ENCODE measurements at places on chromosomes 3 and 15.

DNA sequence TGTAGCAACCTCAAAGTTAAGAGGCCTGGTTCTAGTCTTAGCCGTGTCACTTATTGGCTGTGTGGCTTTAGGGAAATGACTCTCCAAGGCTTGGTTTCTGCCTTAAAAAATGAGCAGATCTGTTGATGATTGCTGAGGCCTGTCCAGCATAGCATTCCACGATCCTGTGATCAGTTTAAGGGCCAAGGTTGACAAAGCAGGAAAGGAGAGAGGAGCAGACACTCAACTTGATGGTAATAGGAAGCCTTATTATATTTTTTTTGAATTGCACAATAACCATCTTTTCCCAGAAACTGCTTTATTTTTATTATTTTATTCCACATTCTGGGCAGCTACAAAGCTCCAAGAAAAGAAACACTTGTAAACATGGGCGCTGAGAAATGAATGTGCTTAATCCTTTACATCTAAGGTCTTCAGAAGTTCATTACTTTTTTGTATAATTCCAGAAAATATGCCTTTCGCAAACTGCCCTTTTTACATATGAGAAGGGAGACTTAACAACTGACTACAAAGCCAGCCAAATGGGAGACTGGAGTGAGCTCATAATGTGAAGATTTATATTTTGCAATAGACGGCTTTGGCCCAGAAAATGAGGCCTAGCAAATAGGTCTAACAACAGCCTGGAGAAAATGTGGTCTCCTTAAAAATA is 241.0 kb downstream of the ATP8B4 start:
- no peaks in the 10 kb centered on the region for H3K4me1 ChIP-seq
- no peaks in the 10 kb centered on the region for H3K27me3 ChIP-seq
- H3K4me3 ChIP-seq = no peak overlapping the region
- no peak overlapping the region for H3K27ac ChIP-seq
- DNase-seq = no peak

DNA sequence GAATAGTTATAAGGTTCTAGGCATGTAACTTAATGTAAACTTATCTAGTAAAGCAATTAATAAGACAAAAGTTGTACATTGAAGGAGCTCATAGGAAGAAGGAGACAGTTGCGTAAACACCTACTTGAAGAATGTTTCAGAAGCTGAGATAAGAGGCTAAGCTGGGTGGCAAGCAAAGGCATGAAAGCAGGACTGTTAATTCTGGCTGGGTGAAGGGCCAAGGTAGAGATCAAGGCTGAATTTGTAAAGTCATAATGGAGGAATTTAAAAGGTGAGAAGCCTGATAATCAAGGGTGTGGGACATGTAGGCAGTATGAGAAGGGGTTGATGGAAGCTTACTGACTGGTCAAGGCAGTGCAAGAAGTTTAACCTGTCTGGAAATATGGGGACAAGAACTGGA is 80.4 kb upstream of the TGFBR2 start:
- peaks cover 7% of the 10 kb centered on the region for H3K4me1 ChIP-seq
- no peaks in the 10 kb centered on the region for H3K27me3 ChIP-seq
- H3K36me3 ChIP-seq = no peaks in the 10 kb centered on the region

DNA sequence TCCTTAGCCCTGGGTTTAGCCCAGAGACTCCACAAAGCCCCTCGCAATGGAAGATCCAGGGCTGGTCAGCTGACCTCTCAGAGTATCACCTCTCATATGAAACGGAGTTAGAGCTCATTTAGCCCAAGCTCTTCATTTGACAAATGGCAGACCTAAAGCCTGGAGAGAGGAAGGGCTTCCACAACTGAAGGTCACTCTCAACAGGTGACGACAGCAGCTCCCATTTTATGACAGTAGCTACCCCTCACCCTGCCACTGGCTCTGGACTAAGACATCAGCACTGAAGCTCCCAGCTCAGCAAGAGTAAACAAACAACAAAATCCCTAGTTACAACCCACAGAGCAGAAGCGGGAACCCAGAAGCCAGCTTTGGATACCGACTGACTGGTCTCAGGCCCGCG is 33.7 kb downstream of the TLE3 start:
- peaks cover 41% of the 10 kb centered on the region for H3K36me3 ChIP-seq
- no peak overlapping the region for H3K27ac ChIP-seq
- H3K27me3 ChIP-seq = no peaks in the 10 kb centered on the region

DNA sequence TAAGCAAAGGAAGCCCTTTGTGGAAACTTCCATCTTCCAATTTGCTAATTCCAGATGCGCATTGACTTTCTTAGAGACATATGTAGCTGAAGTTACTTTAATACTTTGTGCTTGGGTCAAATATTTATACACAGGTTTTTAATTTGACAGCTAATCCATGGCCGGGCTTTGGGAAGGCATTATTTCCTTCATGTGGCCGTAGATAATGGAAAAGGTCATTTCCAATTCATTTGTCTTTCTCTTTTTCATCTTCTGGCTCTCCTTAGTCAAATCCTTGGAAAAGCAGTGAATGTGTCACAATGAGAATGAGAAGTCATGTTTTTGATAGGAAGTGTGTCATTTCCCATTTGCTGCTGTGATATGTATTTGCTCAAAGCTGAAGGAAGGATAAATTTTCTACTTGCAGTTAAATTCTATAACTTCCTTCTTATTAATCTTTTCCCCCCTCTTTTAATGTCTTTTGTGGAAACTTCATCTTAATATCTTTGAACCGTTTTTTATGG is 323.3 kb downstream of the CLSTN2 start:
- H3K27ac ChIP-seq = no peak overlapping the region
- no peaks in the 10 kb centered on the region for H3K4me1 ChIP-seq
- no peaks in the 10 kb centered on the region for H3K36me3 ChIP-seq
- no peak overlapping the region for H3K4me3 ChIP-seq
- peaks cover 2% of the 10 kb centered on the region for H3K27me3 ChIP-seq

DNA sequence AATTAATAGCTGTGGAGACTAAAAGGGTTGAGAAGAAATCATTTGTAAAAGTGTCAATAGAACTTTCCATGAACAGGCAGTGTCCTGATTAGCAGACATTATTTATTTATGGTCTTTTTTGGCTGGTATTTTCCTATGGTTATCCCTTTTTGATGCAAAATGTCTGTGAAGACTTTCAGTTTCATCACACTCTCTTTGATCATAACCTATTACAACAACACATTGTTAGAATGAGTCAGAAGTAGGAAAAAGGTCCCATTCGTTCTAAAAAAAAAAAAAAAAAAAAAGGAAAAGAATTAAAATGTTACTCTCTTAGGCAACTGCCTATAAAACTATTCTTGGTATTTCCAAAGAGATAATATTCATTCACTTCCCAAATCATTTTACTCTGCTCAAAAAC is 62.1 kb downstream of the SLC49A4 start:
- H3K4me3 ChIP-seq = no peak overlapping the region
- no peak for DNase-seq
- H3K27me3 ChIP-seq = no peaks in the 10 kb centered on the region
- H3K36me3 ChIP-seq = peaks cover 7% of the 10 kb centered on the region
- H3K27ac ChIP-seq = no peak overlapping the region
- no peaks in the 10 kb centered on the region for H3K4me1 ChIP-seq

DNA sequence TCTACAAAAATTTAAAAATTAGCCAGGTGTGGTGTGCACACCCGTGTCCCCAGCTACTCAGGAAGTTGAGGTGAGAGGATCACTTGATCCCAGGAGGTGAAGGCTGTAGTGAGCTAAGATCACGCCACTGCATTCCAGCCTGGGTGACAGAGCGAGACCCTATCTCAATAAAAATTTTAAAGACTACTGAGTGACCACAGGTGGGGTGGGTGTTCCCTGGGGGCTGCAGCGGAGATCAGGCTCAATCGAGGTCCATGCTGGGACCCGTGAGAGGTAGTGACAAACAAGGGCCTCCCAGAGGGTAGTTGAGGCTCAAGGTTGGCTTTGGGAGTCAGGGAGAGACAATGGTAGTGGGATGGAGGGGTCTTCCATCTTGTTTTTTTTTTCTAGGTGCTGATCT is 38.9 kb upstream of the LIMD1 start:
- no peak for DNase-seq
- no peaks in the 10 kb centered on the region for H3K36me3 ChIP-seq
- H3K4me3 ChIP-seq = no peak overlapping the region
- H3K27me3 ChIP-seq = no peaks in the 10 kb centered on the region
- no peak overlapping the region for H3K27ac ChIP-seq

DNA sequence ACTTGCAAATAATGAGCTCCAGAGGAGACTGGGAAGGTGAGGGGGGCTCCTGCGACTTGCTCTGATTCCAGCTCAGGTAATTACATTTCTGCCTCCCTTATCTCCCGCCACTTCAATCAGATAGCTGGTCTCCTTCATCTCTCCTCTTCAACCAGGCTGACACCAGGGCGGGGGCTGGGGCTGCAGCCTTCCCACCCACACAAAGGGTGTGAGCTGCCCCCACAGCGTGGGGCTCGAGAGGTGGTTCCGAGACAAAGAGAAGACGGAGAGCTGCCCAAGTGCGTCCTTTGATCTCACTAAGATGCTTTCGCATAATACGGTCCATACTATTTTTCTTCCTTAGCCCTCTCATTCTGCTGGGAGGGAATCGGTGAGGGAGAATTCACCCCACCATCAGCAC is 139.7 kb downstream of the NSMCE3 start:
- DNase-seq = no peak
- no peak overlapping the region for H3K4me3 ChIP-seq
- H3K27me3 ChIP-seq = peaks cover 5% of the 10 kb centered on the region
- no peaks in the 10 kb centered on the region for H3K36me3 ChIP-seq
- H3K27ac ChIP-seq = no peak overlapping the region
- H3K4me1 ChIP-seq = no peaks in the 10 kb centered on the region

DNA sequence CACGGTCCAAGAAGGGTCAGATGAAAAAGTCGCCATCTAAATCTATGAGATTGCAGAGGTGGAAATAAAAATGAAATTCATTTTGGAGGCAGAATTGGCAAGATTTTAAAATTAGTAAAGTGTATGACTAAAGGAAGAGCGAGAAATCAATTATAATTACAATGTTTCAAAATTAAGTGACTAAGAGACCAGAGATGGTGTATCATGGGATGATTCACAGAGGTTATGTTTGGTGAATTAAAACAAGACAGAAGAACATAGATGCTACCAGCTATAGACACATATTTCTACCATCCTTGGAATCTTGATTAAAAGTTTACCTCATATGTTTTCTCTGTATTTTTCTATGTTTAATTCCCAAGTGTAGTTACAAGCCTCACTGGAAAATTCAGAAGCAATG is 308.9 kb upstream of the DNAJC19 start:
- no peak overlapping the region for H3K27ac ChIP-seq
- no peak for DNase-seq
- no peak overlapping the region for H3K4me3 ChIP-seq
- H3K36me3 ChIP-seq = no peaks in the 10 kb centered on the region
- H3K27me3 ChIP-seq = peaks cover 4% of the 10 kb centered on the region
- no peaks in the 10 kb centered on the region for H3K4me1 ChIP-seq

DNA sequence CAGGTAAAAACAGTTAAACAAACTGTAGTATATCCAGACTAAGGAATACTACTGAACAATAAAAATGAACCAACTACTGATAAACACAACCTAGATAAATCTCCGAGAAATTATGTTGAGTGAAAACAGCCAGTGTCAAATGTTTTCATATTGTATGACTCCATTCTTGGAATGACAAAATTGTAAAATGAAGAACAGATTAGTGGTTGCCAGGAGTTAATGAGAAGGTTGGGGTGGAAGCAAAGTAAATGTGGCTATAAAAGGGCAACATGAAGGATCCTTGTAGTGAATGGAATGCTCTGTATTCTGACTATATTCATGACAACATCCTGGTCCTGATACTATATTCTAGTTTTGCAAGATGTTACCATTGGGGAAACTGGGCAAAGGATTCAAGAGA is 27.5 kb upstream of the ACKR4 start:
- no peaks in the 10 kb centered on the region for H3K27me3 ChIP-seq
- DNase-seq = no peak
- no peaks in the 10 kb centered on the region for H3K4me1 ChIP-seq
- H3K36me3 ChIP-seq = peaks cover 38% of the 10 kb centered on the region

DNA sequence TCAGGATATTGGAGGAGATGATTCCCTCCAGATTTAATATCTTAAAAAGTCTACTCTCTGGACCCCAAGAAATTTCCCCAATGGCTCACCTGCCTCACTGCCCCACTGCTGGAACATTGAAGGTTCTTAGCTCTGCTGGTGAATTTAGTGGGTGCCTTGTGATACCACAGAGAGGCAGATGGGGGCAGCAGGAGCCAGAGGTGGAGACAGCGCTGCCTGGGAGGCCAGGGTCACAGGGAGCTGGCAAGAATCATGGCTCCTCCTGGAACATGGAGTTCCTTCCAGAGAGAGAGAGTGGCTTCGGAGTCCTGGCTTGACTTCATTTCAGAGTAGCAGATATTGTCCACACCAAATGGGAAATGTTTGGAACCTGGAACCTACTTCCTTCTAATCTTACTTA is 263.5 kb upstream of the CFAP20DC start:
- H3K27me3 ChIP-seq = no peaks in the 10 kb centered on the region
- H3K4me1 ChIP-seq = peaks cover 2% of the 10 kb centered on the region
- H3K36me3 ChIP-seq = no peaks in the 10 kb centered on the region
- no peak for DNase-seq
- no peak overlapping the region for H3K4me3 ChIP-seq
- no peak overlapping the region for H3K27ac ChIP-seq

- H3K4me3 ChIP-seq = no peak overlapping the region
- H3K36me3 ChIP-seq = no peaks in the 10 kb centered on the region
- no peak overlapping the region for H3K27ac ChIP-seq
- peaks cover 11% of the 10 kb centered on the region for H3K4me1 ChIP-seq
- H3K27me3 ChIP-seq = no peaks in the 10 kb centered on the region
These were observed 2.7 kb upstream of the KNSTRN start for GRCh38 chr15:40379853-40380252.

DNA sequence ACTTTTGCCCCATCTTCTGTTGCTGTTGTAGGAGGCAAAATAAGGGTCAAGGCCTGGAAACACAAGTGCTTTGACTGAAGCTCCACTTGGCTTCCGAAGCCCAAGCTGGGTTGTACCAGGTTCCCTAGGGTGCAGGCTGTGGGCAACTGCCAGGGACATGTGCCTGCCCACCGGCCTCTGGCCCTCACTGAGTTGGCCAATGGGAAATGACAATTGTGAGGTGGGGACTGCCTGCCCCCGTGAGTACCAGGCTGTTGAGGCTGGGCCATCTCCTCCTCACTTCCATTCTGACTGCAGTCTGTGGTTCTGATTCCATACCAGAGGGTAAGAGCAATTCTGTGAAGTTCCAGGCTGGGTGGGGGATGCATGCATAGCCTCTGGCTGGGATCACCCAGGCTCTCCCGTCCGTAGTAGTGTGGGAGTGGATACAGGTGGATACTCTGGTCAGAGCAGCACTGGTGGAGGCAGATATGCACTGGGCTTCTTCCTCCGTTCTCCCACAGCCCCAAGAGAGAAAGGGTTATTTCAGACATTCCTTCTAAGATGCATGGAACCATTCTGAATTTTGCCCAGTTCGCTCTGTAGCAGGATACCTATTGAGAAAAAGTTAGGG is at the start of gene ADIPOQ:
TSS of gene ADIPOQ (plus strand) at position 285 of the 613 bp plus-strand sequence. CDS start 10,349 bp downstream, outside the sequence.
- no peak within 1 kb of the TSS for H3K27ac ChIP-seq
- H3K36me3 ChIP-seq = no peaks in the 10 kb centered on the region
- no peak for DNase-seq
- H3K4me1 ChIP-seq = no peaks in the 10 kb centered on the region
- H3K4me3 ChIP-seq = no peak within 1 kb of the TSS
- H3K27me3 ChIP-seq = peaks cover 11% of the 10 kb centered on the region

- no peak overlapping the region for H3K27ac ChIP-seq
- peaks cover 2% of the 10 kb centered on the region for H3K27me3 ChIP-seq
- no peak for DNase-seq
- no peaks in the 10 kb centered on the region for H3K4me1 ChIP-seq
- H3K36me3 ChIP-seq = no peaks in the 10 kb centered on the region
These were observed 27.0 kb upstream of the HHATL start for GRCh38 chr3:42729404-42730145.

- no peaks in the 10 kb centered on the region for H3K27me3 ChIP-seq
- no peaks in the 10 kb centered on the region for H3K36me3 ChIP-seq
- H3K4me1 ChIP-seq = no peaks in the 10 kb centered on the region
- H3K4me3 ChIP-seq = no peak overlapping the region
- DNase-seq = no peak
These were observed 1158.9 kb upstream of the EPHA6 start for GRCh38 chr3:95655363-95655986.
